ENCODE measurements at places on chromosomes 12 and 14.

DNA sequence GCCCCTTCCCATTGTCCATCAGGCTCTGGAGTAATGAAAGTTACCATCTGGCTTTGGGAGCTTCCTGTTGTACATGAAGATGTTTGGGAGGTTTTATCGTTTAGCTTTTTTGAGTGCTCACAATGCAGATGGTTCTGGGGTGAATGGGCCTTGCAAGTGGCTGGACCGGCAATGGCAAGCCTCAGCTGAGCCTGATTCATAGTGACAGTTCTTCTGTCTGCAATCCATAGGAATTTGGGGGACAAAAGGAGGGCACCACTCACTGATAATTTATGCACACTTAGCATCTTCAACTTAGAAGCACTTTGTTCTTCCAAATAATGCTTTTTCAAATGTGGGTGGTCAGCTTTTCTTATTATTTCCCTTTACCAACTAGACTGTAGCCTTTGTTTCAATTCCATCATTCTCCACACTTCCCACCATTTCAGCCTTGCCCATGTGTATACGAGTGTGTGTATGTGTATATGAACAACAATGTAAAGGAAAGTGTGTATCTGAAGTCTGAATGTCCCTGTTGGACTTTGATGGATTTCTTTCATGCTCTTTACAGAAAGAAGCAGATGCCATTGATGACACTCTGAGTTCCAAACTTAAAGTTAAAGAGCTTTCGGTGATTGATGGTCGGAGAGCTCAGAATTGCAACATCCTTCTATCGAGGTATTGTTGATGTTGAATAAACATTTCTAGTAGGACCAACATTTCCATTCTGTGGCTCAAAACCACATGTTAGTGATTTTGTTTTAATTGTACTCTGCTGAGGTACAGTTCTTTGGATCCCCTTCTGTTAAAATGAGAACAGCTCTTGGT lies 125.5 kb downstream of the GPR135 start:
- peaks cover 3% of the 10 kb centered on the region for H3K4me1 ChIP-seq
- no peaks in the 10 kb centered on the region for H3K27me3 ChIP-seq
- no peak for DNase-seq

GRCh38 chr14:105150368-105151083 lies 18.1 kb downstream of the JAG2 start:
- no peak overlapping the region for H3K27ac ChIP-seq
- DNase-seq = no peak
- H3K4me1 ChIP-seq = peaks cover 6% of the 10 kb centered on the region
- no peak overlapping the region for H3K4me3 ChIP-seq
- no peaks in the 10 kb centered on the region for H3K27me3 ChIP-seq

DNA sequence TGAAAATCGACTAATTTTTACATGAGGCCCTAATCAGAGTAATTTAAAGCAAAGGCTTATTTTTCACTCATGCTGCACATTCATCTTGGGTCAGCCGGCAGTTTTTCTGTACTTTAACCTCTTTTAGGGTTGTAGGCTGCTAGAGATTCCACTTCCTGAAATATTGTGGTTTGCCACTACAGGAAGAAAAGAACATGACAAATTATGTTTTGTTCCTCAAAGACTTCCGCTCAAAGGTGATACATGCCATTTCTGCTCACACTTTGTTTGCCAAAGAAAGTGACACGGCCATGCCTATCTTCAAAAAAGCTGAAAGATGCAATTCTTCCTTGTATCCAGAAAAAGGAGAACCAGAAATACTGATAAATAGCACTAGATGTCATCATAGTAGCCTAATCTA lies 183.4 kb upstream of the PPFIA2 start:
- H3K27ac ChIP-seq = no peak overlapping the region
- H3K4me3 ChIP-seq = no peak overlapping the region
- H3K27me3 ChIP-seq = no peaks in the 10 kb centered on the region
- no peaks in the 10 kb centered on the region for H3K36me3 ChIP-seq
- no peaks in the 10 kb centered on the region for H3K4me1 ChIP-seq

- H3K4me3 ChIP-seq = no peak overlapping the region
- H3K36me3 ChIP-seq = no peaks in the 10 kb centered on the region
- peaks cover 24% of the 10 kb centered on the region for H3K4me1 ChIP-seq
- peak overlapping the region; percentile 92 for H3K27ac ChIP-seq
Measured at GRCh38 chr14:50061664-50062437, 54.5 kb downstream of the VCPKMT start.

- no peaks in the 10 kb centered on the region for H3K36me3 ChIP-seq
- H3K4me3 ChIP-seq = no peak overlapping the region
- no peaks in the 10 kb centered on the region for H3K27me3 ChIP-seq
Measured at GRCh38 chr14:68427550-68427890, 365.3 kb downstream of the ZFP36L1 start.

GRCh38 chr12:9701380-9702154 lies 31.3 kb downstream of the CLECL1 start:
- H3K27me3 ChIP-seq = no peaks in the 10 kb centered on the region
- no peaks in the 10 kb centered on the region for H3K36me3 ChIP-seq
- H3K4me3 ChIP-seq = no peak overlapping the region
- DNase-seq = no peak
- no peak overlapping the region for H3K27ac ChIP-seq

- no peak for DNase-seq
- no peaks in the 10 kb centered on the region for H3K27me3 ChIP-seq
- no peaks in the 10 kb centered on the region for H3K36me3 ChIP-seq
- no peak overlapping the region for H3K27ac ChIP-seq
Measured at GRCh38 chr12:41903014-41903708, 241.5 kb downstream of the GXYLT1 start.

GRCh38 chr14:89600950-89601826 lies 184.2 kb upstream of the FOXN3 start:
- H3K27ac ChIP-seq = no peak overlapping the region
- no peak overlapping the region for H3K4me3 ChIP-seq
- no peaks in the 10 kb centered on the region for H3K36me3 ChIP-seq
- no peaks in the 10 kb centered on the region for H3K27me3 ChIP-seq

- no peak for DNase-seq
- H3K27me3 ChIP-seq = no peaks in the 10 kb centered on the region
- no peaks in the 10 kb centered on the region for H3K36me3 ChIP-seq
- no peaks in the 10 kb centered on the region for H3K4me1 ChIP-seq
- no peak overlapping the region for H3K27ac ChIP-seq
Measured at GRCh38 chr12:28568704-28569103, 378.4 kb downstream of the CCDC91 start.
